Upper lobe of right lung (tissue), 1 donor: ENCODE measurements at places on chromosomes 5 and 9. TPM values are rescaled to one million over a fixed set of nuclear protein-coding genes. Genes with fewer than 3 reads are reported as not detected.

GRCh38 chr9:98046180-98046543, 10.4 kb upstream of the NANS start:
- H3K27me3 ChIP-seq: no peaks in the 10 kb centered on the region
- no peaks in the 10 kb centered on the region for H3K36me3 ChIP-seq
- no peak overlapping the region for H3K27ac ChIP-seq
- no peaks in the 10 kb centered on the region for H3K4me1 ChIP-seq

- no peaks in the 10 kb centered on the region for H3K36me3 ChIP-seq
- H3K27ac ChIP-seq: no peak overlapping the region
- H3K4me3 ChIP-seq: no peak overlapping the region
- H3K4me1 ChIP-seq: no peaks in the 10 kb centered on the region
Measured at GRCh38 chr5:111830333-111830732, 73.3 kb upstream of the NREP start.

- H3K27me3 ChIP-seq: no peaks in the 10 kb centered on the region
- H3K4me1 ChIP-seq: no peaks in the 10 kb centered on the region
- DNase-seq: no peak
- H3K4me3 ChIP-seq: no peak overlapping the region
- no peak overlapping the region for H3K27ac ChIP-seq
Measured at GRCh38 chr9:6915635-6916034, 157.9 kb downstream of the KDM4C start.

- H3K27me3 ChIP-seq: no peaks in the 10 kb centered on the region
- no peak overlapping the region for H3K4me3 ChIP-seq
- no peak overlapping the region for H3K27ac ChIP-seq
Measured at GRCh38 chr5:83145882-83146331, 68.6 kb downstream of the XRCC4 start.

- H3K4me1 ChIP-seq: no peaks in the 10 kb centered on the region
- H3K27ac ChIP-seq: peak overlapping the region; percentile 18
- no peak overlapping the region for H3K4me3 ChIP-seq
- H3K36me3 ChIP-seq: no peaks in the 10 kb centered on the region
- no peaks in the 10 kb centered on the region for H3K27me3 ChIP-seq
- no peak for DNase-seq
Measured at GRCh38 chr9:112496074-112496722, 9.6 kb downstream of the KIAA1958 start.

GRCh38 chr9:84170521-84171141, 169.9 kb downstream of the SLC28A3 start:
- H3K4me3 ChIP-seq: no peak overlapping the region
- peak; percentile 70 for DNase-seq
- H3K27ac ChIP-seq: no peak overlapping the region
- no peaks in the 10 kb centered on the region for H3K27me3 ChIP-seq
- no peaks in the 10 kb centered on the region for H3K36me3 ChIP-seq
- H3K4me1 ChIP-seq: peaks cover 10% of the 10 kb centered on the region

- H3K4me3 ChIP-seq: no peak overlapping the region
- H3K4me1 ChIP-seq: no peaks in the 10 kb centered on the region
- no peaks in the 10 kb centered on the region for H3K27me3 ChIP-seq
- no peak overlapping the region for H3K27ac ChIP-seq
- no peaks in the 10 kb centered on the region for H3K36me3 ChIP-seq
- DNase-seq: no peak
Measured at GRCh38 chr9:90546200-90546599, 96.4 kb downstream of the DIRAS2 start.

DNA sequence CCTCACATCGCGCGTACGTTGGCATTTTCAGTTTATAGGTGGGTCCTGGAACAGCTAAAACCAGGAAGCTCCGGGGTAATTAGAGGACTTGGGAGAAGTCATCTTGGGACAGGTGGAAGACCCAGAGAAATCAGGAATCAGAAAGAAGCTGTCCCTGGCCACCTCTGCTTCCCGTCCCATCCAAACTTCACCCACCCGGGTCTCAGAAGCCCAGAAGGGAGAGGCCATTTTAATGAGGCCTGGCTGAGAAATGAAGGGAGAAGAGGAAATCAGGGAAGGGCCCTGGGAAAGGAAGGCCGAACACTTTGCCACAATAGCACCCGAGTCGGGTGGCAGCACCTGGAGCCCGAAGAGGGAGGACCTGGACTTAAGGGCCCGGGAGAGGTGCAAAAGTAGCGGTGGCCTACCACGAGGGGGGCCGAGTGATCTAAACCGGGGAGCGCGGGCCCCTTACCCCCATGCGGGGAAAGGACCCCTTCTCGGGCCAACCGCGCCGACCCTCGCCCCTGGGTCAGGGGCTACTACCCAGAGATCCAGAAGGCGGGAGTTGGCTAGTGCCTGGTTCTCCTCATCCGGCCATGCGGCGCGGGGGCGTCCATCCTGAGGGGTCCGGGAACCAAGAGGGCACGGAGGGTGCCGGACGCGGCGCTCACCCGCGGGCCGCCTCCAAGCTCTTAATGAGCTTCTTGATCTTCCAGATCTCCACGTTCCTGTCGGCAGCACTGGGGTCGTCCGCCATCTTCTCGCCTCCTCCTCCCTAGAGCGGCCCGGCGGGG, 668 bp downstream of the ETF1 start:
- no peak for DNase-seq
- no peaks in the 10 kb centered on the region for H3K27me3 ChIP-seq
- peak overlapping the region; percentile 98 for H3K27ac ChIP-seq
- peaks cover 68% of the 10 kb centered on the region for H3K4me1 ChIP-seq
- peaks cover 6% of the 10 kb centered on the region for H3K36me3 ChIP-seq

GRCh38 chr5:55924744-55925143, 70.0 kb downstream of the IL6ST start:
- DNase-seq: no peak
- peaks cover 11% of the 10 kb centered on the region for H3K4me1 ChIP-seq
- no peak overlapping the region for H3K27ac ChIP-seq
- H3K4me3 ChIP-seq: no peak overlapping the region
- no peaks in the 10 kb centered on the region for H3K36me3 ChIP-seq

- peaks cover 74% of the 10 kb centered on the region for H3K36me3 ChIP-seq
- H3K27me3 ChIP-seq: no peaks in the 10 kb centered on the region
- no peak overlapping the region for H3K27ac ChIP-seq
- no peaks in the 10 kb centered on the region for H3K4me1 ChIP-seq
- H3K4me3 ChIP-seq: no peak overlapping the region
Measured at GRCh38 chr5:133075572-133076536, 24.0 kb downstream of the HSPA4 start.

- no peaks in the 10 kb centered on the region for H3K36me3 ChIP-seq
- no peak for DNase-seq
- no peak overlapping the region for H3K4me3 ChIP-seq
- H3K27ac ChIP-seq: no peak overlapping the region
- no peaks in the 10 kb centered on the region for H3K27me3 ChIP-seq
Measured at GRCh38 chr5:44001236-44001635, 388.0 kb downstream of the FGF10 start.

DNA sequence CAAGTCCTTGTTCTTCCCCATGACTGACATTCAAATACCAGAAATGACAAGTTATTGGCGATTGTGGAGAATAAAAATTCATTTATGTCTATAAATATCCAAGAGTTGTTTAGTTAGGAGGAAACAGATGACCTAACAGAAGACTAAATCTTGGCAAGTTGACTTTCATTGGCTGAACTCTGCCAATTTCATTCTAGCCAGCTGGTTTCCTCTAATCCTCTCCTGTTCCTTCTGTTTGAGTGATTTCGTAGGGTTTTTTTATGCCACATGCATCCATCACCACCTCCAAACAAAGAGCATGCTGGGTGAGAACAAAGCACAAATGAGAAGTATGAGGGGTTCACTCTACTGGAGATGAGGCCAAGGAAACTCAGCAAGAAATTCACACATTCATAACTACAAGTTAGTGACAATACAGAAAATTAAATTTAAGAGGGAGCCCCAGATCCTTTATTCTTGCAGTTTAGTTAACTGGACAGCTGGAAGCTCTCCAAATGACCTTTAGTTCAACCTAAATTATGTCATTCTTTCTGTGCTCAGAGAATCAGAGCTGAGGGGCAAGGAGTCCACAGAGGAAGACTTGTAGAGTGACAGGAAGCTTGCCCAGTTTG, 932.0 kb downstream of the TLE4 start:
- no peak overlapping the region for H3K27ac ChIP-seq
- H3K4me3 ChIP-seq: no peak overlapping the region
- H3K36me3 ChIP-seq: no peaks in the 10 kb centered on the region

- DNase-seq: no peak
- peaks cover 9% of the 10 kb centered on the region for H3K4me1 ChIP-seq
- no peak overlapping the region for H3K27ac ChIP-seq
- no peak overlapping the region for H3K4me3 ChIP-seq
Measured at GRCh38 chr5:73897893-73898292, 271.9 kb downstream of the ARHGEF28 start.

- DNase-seq: no peak
- H3K4me1 ChIP-seq: no peaks in the 10 kb centered on the region
- no peak overlapping the region for H3K4me3 ChIP-seq
- no peaks in the 10 kb centered on the region for H3K36me3 ChIP-seq
- H3K27me3 ChIP-seq: no peaks in the 10 kb centered on the region
- H3K27ac ChIP-seq: no peak overlapping the region
Measured at GRCh38 chr5:31106691-31107090, 86.8 kb upstream of the CDH6 start.

DNA sequence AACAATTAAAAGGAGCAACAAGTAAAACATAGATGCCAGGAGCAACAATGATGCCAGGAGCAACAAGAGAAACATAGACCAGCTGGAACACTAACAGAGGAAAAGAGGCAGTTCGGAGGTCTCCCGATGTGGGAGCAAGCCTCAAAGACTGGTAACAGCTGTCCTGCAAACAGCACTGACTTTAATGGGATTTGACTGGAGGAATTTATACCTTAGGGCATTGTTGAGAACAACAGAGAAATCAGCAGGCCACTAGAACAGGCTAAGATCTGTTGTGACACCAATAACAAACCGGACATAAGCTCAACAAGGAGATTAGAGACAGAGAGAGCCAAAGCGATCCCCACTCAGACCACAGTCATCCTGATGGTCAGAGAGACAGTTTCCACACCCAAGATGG, 11.8 kb upstream of the SYK start:
- no peak overlapping the region for H3K27ac ChIP-seq
- H3K27me3 ChIP-seq: no peaks in the 10 kb centered on the region
- H3K36me3 ChIP-seq: no peaks in the 10 kb centered on the region
- peaks cover under 1% of the 10 kb centered on the region for H3K4me1 ChIP-seq
- DNase-seq: no peak
- H3K4me3 ChIP-seq: no peak overlapping the region

DNA sequence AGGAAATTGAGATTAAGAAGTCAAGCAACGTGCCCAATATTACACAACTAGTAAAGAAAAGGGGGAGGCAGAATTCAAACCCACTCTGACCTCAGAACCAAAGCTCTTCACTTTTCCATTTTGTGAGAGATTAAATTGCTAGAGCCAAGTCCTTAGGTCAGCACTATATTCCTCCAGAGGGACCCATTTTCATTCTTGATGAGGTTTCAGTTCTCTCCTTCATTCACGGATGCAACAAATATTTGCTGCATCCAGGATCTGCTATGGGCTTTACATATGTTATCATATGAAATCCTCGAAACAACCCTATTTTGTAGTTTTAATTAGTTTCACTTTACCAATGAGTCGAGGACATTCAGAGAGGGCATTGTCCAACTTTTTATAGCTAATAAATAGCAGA, 239.2 kb downstream of the EFNA5 start:
- no peak overlapping the region for H3K4me3 ChIP-seq
- H3K27ac ChIP-seq: no peak overlapping the region
- H3K36me3 ChIP-seq: no peaks in the 10 kb centered on the region
- H3K4me1 ChIP-seq: no peaks in the 10 kb centered on the region
- DNase-seq: no peak

DNA sequence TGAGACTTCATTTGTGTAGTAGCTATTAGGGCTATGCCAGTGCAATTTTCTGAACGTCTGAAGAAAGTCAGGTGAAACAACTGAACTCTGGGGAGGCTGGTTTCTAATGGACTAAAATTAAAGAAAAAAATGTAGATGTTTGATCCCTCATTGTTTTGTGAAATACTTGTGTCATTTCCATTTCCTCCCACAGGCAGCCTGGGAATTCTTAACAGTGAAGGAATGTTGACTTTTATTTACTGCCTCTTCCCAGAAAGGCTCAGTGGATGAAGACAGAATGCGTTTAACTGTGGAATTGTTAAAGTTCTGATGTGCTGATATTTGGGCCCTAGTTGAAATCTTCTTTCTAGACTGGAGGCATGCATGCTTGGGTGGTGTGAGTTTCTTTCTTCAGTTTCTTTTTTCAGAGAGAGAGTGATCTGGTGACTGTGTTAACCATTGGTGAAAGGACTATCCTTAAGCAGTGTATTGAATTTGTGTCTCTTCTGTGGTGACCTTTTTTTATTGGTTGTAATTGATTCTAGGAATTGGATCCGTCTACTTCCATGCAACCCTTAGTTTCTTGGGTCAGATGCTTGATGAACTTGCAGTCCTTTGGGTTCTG, 15.5 kb downstream of the ACER2 start:
- no peak overlapping the region for H3K27ac ChIP-seq
- H3K4me3 ChIP-seq: no peak overlapping the region
- H3K27me3 ChIP-seq: no peaks in the 10 kb centered on the region
- DNase-seq: no peak

DNA sequence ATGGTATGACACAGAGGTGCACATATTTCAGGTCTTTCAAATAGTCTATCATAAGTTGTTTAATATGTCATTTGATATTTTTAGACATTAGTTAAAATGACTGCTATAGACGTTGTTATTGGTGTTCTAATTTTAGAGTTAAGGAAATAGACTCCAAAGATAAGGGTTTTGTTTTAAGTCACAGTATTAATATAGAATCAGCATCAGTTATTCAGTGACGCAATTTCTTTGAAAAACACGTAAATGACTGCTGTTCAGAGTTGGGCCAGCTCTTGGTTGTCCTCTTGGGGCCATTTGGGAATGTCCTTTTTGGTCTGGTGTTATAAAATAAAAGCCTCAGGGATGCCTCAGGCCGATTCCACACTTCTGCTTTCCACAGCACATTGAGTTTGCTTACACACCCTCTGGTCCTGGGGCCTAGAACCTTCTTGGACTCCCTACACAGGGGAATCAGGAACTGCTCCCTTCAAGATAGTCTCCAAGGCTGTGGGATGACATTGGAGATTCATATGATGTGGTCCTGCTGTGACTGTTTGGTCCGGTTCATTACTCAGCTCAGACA, 14.3 kb downstream of the OTULIN start:
- peaks cover 21% of the 10 kb centered on the region for H3K4me1 ChIP-seq
- DNase-seq: no peak
- H3K27me3 ChIP-seq: no peaks in the 10 kb centered on the region
- no peak overlapping the region for H3K27ac ChIP-seq

GRCh38 chr5:144273232-144274027, 102.8 kb downstream of the KCTD16 start:
- no peak overlapping the region for H3K27ac ChIP-seq
- no peaks in the 10 kb centered on the region for H3K27me3 ChIP-seq
- no peak overlapping the region for H3K4me3 ChIP-seq

- no peak overlapping the region for H3K4me3 ChIP-seq
- H3K27ac ChIP-seq: peak overlapping the region; percentile 45
- H3K4me1 ChIP-seq: no peaks in the 10 kb centered on the region
- DNase-seq: no peak
- H3K36me3 ChIP-seq: no peaks in the 10 kb centered on the region
Measured at GRCh38 chr9:38687992-38688391, 31.9 kb downstream of the FAM240B start.

The C8G gene
- total RNA-seq: 1.1 TPM

The RASGRF2 gene
- 5.4 TPM for total RNA-seq

The EIF4E1B gene
- not detected for total RNA-seq

The PRUNE2 gene
- total RNA-seq: 7.4 TPM

The TLX3 gene
- total RNA-seq: not detected
